ENCODE measurements at places on chromosomes 7 and 10.

- DNase-seq, result no peak
These were observed 51.2 kb upstream of the CAMK2B start for GRCh38 chr7:44376429-44377133.

GRCh38 chr7:105304040-105304895 is 84.5 kb downstream of the SRPK2 start:
- peak; percentile 58 for DNase-seq

DNA sequence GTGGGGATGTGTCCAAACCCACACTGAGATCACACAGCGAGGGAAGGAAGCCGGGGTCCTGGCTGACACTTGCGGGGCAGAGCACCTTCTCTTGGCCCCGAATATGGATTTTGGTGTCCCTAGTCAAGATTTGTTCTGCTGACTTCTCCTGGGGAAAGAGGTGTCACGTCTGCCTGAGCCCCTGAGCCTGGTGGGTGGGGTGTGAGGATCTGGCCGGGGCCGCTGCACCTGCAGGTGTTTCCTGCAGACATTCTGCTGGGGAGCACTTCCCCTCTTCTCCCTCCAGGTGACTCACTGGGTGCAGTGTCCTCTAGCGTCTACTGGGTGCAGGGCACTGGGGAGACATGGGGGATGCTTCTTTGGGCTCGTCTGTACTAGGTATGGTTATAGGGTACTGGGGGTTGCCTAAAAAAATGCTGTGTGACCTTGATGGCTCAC is 99.2 kb downstream of the GRK5 start:
- no peak for DNase-seq

DNA sequence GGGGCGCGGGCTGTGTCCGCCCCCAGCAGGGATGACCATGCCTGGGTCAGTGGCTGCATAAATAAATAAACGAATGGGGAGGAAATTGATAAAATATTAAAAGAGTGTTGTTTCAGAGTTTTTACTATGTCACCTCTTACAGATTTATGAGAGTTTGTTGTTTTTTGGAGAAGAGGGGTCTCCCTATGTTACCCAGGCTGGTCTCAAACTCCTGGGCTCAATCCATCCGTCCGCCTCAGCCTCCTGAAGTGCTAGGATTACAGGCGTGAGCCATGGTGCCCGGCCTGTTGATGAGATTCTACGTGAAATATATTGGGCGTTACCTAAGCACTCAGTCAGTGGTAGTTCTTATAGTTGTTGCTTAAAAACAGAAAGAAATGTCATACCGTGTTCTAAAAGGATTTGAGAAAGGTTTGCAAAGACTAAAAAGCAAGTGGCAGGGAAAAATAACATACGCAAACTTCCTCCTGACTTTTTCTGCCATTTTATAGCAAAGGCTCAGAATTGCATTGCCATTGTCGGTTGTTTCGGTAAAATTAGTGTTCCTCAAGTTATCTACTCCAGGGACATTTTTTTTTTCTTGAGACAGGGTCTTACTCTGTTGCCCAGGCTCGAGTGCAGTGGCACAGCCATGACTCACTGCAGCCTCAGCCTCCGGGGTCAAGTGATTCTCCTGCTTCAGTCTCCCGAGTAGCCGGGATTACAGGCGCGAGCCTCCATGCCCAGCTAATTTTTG is 39.5 kb upstream of the FOXK1 start:
- no peak for DNase-seq

DNA sequence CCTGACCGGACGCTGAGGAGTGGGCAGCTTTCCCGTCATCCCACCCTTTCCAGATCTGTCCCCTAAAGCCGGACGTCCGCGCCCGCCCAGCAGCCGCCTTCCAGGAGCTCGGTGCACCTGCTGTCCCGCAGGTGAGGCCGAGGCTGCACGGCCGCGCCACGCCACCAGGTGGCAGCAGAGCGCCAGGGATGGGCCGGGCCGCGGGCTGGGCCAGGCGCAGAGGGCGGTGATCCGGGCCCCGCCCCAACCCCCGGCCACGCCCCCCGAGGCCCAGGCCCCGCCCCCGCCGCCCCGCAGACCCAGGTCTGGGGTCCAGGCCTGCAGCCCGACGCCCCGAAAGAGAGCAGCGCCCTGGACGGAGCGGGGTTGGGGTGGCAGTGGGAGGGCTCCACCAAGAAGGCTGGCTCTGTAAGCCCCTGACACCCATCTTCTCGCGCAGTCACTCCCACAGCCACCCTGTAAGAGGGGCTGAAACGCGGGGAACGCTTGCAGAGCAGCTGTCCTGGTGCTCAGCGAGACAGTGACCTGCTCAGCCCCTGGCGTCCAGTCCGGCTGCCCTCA is 32.2 kb downstream of the FOXL3 start:
- peak; percentile 7 for DNase-seq

GRCh38 chr7:95479992-95480624 is 5.6 kb upstream of the ASB4 start:
- no peak for DNase-seq

- DNase-seq, result no peak
These were observed 1.9 kb upstream of the HOXA5 start for GRCh38 chr7:27145165-27145913.

- DNase-seq, result no peak
These were observed 164.1 kb upstream of the ADO start for GRCh38 chr10:62640411-62640810.

DNA sequence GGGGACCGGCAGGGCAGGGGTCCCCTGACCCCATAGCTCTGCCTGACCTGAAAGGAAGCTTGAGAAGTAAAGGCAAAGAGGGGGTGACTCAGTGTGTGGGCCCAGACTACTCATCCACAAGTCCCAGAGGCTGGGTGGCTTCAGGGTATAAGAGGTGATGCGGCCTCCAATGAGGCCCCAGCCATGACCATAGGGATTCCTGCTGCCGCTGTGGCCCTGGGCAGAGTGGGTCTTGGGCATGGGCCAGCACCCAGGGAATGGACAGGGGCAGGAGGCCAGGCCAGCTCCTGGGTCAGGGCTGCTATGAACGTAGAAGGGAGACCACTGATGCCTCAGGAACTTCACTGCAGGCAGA is 64.4 kb upstream of the EBF3 start:
- no peak for DNase-seq

- DNase-seq, result peak; percentile 83
These were observed 345.5 kb downstream of the LRMDA start for GRCh38 chr10:75776738-75777504.

DNA sequence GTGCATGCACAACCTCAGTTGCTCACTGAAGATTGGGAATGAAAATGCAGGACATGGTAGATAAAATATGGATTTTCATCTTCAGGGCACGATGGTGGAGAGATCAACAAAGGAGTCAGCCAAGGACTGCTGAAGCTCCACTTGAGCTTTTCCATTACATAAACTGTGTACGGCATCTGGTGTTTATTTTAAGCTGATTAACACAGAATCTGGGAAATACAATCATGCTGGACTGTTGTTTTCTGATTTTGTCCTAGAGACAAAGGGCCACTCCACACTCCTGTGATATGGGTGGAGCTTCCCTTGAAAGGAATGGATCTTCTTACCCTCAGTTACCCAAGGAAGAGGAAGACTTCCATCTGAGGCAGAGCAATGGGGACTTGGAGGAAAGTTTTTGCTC is 120.6 kb downstream of the SAMD9 start:
- no peak for DNase-seq

DNA sequence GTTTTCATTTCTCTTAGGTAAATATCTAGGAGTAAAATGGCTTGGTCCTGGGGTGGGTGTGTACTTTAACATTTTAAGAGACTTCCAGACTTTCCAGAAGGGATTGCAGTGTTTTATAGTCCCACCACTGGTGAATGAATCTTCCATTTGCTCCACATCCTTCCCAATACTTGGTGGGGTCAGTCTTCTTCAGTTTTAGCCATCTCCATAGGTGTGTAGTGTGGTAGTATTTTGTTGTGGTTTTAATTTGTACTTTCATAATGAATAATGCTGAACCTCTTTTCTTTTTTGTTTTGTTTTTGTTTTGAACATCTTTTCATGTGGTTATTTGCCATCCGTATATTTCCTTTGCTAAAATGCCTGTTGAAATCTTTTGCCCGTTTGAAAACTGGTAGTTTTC is 86.4 kb downstream of the ANKRD61 start:
- no peak for DNase-seq

- no peak for DNase-seq
These were observed 169.9 kb upstream of the RNF32 start for GRCh38 chr7:156470399-156471320.

DNA sequence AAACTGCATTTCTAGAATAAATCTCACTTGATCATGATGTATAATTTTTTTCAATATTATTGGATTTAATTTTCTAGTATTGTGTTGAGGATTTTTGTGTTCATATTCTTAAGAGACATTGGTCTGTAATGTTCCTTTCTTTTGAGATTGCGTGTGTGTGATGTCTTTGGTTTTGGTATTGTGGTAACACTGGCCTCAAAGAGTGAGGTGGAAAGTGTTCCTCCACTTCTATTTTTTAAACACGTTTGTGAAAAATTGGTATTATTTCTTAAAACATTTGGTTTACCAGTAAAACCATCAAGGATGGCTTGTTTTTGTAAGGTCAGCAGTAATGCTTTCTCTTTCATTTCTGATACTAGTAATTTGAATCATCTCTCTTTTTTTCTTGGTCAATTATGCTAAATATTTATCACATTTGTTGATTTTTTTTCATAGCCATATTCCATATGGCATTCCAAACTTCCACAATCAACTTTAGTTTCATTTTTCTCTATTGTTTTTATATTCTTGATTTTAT is 290.2 kb upstream of the CDC14C start:
- no peak for DNase-seq

DNA sequence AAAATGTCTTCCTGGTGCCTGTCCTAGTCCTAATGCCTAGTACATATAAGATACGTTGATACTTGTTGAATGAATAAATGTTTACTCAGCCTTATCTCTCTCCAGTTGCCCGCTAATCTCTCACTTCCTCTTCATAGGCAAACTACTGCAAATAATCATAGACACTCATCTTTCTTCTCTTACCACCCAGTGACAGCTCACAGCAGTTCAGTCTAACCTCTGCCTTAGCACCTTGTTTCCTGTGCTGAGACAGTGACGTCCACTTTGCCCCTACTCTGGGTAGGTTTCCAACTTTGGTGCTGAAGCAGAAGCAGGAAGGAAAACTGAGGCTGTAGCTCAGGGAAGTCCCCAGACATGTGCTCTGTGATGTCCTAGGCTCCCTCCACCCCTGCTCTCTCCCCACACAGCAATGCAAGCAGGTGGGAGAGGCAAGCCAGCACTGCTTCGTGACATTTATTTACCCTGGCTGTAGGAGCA is 45.5 kb upstream of the RHOBTB1 start:
- no peak for DNase-seq

GRCh38 chr10:51886438-51887068 is 187.2 kb upstream of the CSTF2T start:
- DNase-seq, result no peak

DNA sequence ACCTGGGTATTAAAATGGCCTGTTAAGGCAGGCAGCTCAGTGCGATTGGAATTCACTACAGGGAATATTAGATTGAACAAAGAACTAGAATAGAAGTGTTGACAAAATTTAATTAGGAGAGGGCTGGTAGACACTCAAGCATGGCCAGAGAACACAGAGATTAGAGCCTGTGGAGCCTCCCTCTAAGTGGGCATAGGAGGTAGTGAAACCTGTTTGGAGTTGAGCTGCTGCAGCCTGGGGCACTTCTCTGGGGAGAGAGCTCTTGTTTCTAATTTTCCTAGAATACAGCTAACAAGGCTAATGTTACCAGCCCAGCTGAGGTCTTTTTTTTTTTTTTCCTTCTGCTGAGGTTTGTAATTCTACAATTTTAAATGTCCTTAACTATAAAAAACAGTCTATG is 46.4 kb downstream of the TMEM168 start:
- DNase-seq, result peak; percentile 74

GRCh38 chr7:135966341-135967043 is 10.7 kb downstream of the MTPN start:
- DNase-seq, result no peak

DNA sequence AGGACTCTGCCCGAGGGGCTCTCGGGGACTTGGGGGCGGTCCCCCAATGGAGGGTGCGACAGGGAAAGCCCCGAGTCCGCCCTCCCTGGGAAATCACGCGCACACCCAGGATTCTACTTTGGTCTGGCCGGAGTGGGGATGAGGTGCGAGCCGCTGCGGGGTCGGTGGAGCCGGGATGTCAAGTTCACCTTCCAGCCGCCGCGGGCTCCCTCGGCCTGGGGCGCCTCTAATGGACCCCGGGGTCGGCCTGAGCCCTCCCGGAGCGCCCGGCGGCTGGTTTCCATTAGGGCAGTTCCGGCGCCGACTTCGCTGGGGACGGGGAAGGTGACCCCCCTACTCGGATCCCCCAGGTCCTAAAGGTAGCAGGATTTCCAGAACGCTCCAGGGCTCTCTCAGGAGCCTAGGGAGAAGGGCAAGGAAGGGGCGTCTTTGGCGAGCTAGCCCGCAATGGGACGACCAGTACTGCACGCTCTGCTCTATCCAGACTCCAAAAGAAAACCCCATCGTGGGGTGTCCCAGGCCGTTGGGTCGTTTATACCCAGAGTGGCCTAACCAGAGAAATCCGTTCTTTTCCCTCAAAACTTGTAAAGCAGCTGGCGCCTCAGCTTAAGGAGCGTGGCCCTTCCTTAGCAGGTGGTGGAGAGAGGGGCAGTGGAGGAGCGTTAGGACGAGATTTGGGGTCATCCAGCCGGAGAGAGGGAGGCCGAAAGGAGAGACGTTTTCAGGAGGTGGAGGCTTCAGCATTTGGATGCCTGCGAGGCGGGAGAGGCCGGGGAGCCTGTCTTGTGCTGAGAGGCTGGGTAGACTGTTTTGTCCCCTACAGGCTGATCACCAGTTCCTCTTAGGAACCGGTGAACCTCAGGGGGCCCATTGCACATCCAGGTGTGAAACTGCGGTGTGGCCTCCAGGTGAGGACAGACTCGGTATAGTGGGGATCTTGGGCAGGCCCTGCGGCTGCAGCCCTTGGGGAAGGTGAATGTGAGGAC is 860 bp upstream of the WDR86 start:
- DNase-seq, result no peak

DNA sequence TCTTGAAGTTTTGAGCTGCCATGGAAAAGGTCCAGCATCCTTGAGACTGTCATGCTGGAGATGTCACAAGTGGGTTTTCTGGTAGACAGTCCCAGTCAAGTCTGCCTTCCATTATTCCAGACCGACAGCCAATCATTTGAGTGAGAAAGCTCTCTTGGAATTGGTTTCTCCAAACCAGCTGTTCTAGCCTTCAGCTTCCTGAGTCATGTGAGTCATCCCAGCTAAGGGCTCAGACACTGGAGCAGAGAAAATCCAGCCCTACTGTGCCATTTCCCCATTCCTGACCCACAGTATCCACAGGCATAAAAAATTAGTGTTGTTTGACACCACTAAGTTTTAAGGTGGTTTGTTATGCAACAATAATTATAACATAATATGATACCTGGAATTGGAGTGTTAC is 219.0 kb downstream of the ADRA2A start:
- no peak for DNase-seq

GRCh38 chr7:88205179-88205578 is 14.7 kb downstream of the SRI start:
- DNase-seq, result no peak

GRCh38 chr7:41125343-41125742 is 577.5 kb downstream of the INHBA start:
- DNase-seq, result no peak
